WTC11 (cell line): ENCODE measurements at places on chromosomes 16 and 17. TPM values are rescaled to one million over a fixed set of nuclear protein-coding genes. Genes with fewer than 3 reads are reported as not detected.

The SLC16A6 gene
- 0.14 to 0.22 TPM (median 0.16 TPM) in 3 replicates for total RNA-seq

GRCh38 chr16:77652399-77652798 is 69.9 kb upstream of the NUDT7 start:
- H3K4me3 ChIP-seq: no peak overlapping the region
- peaks cover 6% of the 10 kb centered on the region; the same call in 1 of the 2 replicates for H3K36me3 ChIP-seq
- peaks cover 8% of the 10 kb centered on the region for H3K4me1 ChIP-seq
- H3K27ac ChIP-seq: no peak overlapping the region
- H3K27me3 ChIP-seq: no peaks in the 10 kb centered on the region; the same call in 1 of the 2 replicates

GRCh38 chr16:51449441-51449840 is 298.4 kb upstream of the SALL1 start:
- no peaks in the 10 kb centered on the region for H3K36me3 ChIP-seq
- no peaks in the 10 kb centered on the region for H3K27me3 ChIP-seq
- no peak overlapping the region for H3K4me3 ChIP-seq
- DNase-seq: no peak

GRCh38 chr17:30808785-30809286 is 15.7 kb downstream of the CRLF3 start:
- H3K27me3 ChIP-seq: no peaks in the 10 kb centered on the region
- peaks cover 13% of the 10 kb centered on the region for H3K36me3 ChIP-seq
- H3K27ac ChIP-seq: peak overlapping the region; percentile 85
- H3K4me3 ChIP-seq: no peak overlapping the region
- peaks cover 25% of the 10 kb centered on the region for H3K4me1 ChIP-seq
- no peak for DNase-seq

DNA sequence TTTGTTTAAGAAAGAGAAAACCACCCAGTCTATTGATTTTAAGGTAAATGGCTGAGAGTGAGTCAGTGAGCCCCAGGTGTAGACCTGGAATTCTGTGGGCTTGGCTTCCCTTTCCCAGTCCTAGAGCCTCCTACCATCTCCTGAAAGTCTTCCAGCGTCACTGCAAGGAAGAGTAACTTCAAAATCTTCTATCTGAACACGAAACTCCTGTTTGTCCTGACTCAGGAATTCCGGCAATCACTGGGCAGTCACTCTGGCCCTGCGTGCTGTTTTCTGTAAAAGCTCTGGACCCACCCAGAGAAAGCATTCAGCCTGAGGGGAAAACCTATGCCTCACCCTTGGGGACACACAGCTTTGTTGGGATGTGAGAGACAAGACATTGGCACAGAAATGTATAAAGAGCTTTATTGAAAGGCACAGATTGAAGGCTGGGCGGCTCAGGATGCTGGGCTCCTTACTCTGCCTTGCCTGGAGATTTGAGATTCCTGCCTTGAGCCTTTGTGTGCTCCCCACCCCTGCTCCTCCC is 15.9 kb downstream of the MINK1 start:
- DNase-seq: no peak
- H3K4me3 ChIP-seq: 0 out of 2 replicates have a peak overlapping the region, but pooled peaks have one; percentile 10
- H3K4me1 ChIP-seq: peaks cover 62% of the 10 kb centered on the region
- H3K36me3 ChIP-seq: no peaks in the 10 kb centered on the region
- peak overlapping the region; percentile 87 for H3K27ac ChIP-seq

- H3K36me3 ChIP-seq: peaks cover 16% of the 10 kb centered on the region
- no peaks in the 10 kb centered on the region for H3K4me1 ChIP-seq
- no peak overlapping the region for H3K27ac ChIP-seq
These were observed 15.6 kb downstream of the SLFN12 start for GRCh38 chr17:35416659-35417058.

DNA sequence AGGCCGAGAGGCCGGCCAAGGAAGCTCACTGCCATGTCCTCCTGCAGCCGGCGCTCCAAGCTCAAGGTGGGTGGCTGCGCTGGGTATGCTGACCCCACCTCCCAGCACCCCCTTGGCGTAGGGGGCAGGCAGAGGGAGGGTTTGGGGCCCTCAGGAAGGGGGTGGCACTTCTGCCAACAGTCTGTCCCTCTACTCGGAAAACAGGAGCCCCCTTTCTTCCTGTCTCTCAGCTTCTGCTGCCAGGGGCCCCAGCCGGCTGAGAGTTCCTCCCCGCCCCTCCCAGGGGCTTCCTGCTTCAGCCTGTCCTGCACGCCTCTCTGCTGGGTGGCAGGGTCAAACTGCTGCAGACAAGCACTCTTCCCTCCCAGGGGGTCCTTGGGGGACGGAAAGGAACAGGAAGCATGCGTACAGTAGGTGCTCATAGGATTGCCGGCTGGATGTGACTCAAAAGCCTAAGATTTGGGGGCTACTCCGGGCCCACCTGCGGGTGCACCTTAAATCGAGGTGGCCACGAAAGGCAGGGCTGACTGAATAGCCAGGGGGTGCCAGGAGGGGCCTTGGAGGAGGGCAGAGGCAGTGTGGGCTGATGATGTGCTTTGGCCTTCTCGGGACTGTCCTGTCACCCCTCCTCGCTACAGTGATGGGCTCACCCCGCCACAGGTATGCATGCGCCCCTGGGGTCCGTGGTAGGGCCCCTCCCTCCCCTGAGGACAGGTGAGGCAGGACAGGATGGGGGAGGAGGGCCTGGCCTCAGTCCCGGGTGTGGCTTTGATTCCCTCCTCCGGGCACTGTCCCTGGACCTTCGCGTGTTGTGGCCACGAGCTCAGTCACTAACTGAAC is 4.0 kb downstream of the CBX2 start:
- peaks cover 40% of the 10 kb centered on the region for H3K4me1 ChIP-seq
- peak overlapping the region; percentile 71; the same call in 1 of the 2 replicates for H3K27ac ChIP-seq
- H3K27me3 ChIP-seq: peaks cover 7% of the 10 kb centered on the region
- peaks cover 48% of the 10 kb centered on the region for H3K36me3 ChIP-seq

GRCh38 chr16:84889066-84889465 is 69.3 kb downstream of the CRISPLD2 start:
- no peak for DNase-seq
- peaks cover 41% of the 10 kb centered on the region for H3K4me1 ChIP-seq
- H3K27ac ChIP-seq: no peak overlapping the region

GRCh38 chr16:26214581-26215174 is 522.9 kb downstream of the HS3ST4 start:
- no peak for DNase-seq
- H3K36me3 ChIP-seq: peaks cover 4% of the 10 kb centered on the region; the same call in 1 of the 2 replicates
- H3K4me3 ChIP-seq: no peak overlapping the region
- H3K27me3 ChIP-seq: no peaks in the 10 kb centered on the region; the same call in 1 of the 2 replicates
- H3K27ac ChIP-seq: peak overlapping the region; percentile 38; the same call in 1 of the 2 replicates

The FBXW10 gene
- total RNA-seq: not detected in 3 replicates

The DDX28 gene
- 15.2 to 18.3 TPM (median 17.7 TPM) in 3 replicates for total RNA-seq

The KCNJ16 gene
- total RNA-seq: not detected in 3 replicates

GRCh38 chr16:10206215-10206614 is 24.0 kb upstream of the GRIN2A start:
- 0 out of 2 replicates have a peak, but pooled peaks cover 3% of the 10 kb centered on the region for H3K4me1 ChIP-seq
- H3K4me3 ChIP-seq: no peak overlapping the region
- H3K36me3 ChIP-seq: peaks cover 6% of the 10 kb centered on the region; the same call in 1 of the 2 replicates
- no peak for DNase-seq
- no peak overlapping the region for H3K27ac ChIP-seq

The CHP2 gene
- total RNA-seq: 2.1 to 4.7 TPM (median 4.6 TPM) in 3 replicates

GRCh38 chr17:1779571-1780131 is 17.8 kb downstream of the SERPINF1 start:
- H3K27me3 ChIP-seq: no peaks in the 10 kb centered on the region
- no peak for DNase-seq
- no peak overlapping the region for H3K4me3 ChIP-seq
- no peak overlapping the region; the same call in 1 of the 2 replicates for H3K27ac ChIP-seq
- no peaks in the 10 kb centered on the region for H3K4me1 ChIP-seq
- peaks cover 57% of the 10 kb centered on the region for H3K36me3 ChIP-seq

DNA sequence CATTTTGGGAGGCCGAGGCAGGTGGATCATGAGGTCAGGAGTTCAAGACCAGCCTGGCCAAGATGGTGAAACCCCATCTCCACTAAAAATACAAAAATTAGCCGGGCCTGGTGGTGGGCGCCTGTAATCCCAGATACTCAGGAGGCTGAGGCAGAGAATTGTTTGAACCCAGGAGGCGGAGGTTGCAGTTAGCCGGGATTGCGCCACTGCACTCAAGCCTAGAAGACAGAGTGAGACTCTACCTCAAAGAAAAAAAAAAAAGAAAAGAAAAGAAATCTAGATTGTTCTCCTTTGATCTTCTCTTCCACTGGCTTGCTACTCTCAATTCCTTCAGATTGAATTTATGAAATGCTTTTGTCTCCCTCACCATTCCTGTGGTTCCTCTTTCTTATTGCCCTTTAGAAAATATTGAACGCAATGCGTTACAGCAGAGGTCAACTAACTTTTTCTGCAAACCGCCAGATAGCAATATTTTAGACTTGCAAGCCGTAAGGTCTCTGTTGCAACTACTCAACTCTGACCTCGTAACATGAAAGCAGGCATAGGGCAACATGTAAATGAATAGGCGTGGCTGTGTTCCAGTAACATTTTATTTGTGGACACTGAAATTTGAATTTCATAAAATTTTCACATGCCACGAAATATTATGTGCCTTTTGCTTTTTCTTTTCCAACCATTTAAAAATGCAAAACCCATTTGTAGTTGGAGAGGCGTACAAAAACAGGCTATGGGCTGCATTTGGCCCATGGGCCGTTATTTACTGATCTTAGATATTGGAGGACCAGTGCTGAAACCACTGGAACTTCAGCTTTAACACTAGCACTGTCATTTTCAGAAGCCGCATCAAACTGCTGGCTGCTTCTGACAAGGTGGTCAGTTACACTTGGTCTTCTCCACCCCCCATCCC is 24.8 kb downstream of the PITPNC1 start:
- peaks cover 41% of the 10 kb centered on the region for H3K4me1 ChIP-seq
- H3K36me3 ChIP-seq: peaks cover 9% of the 10 kb centered on the region; the same call in 1 of the 2 replicates
- no peak overlapping the region for H3K4me3 ChIP-seq
- no peak for DNase-seq
- no peaks in the 10 kb centered on the region for H3K27me3 ChIP-seq

The RHBDF1 gene
- total RNA-seq: 40.9 to 60.8 TPM (median 44.2 TPM) in 3 replicates

DNA sequence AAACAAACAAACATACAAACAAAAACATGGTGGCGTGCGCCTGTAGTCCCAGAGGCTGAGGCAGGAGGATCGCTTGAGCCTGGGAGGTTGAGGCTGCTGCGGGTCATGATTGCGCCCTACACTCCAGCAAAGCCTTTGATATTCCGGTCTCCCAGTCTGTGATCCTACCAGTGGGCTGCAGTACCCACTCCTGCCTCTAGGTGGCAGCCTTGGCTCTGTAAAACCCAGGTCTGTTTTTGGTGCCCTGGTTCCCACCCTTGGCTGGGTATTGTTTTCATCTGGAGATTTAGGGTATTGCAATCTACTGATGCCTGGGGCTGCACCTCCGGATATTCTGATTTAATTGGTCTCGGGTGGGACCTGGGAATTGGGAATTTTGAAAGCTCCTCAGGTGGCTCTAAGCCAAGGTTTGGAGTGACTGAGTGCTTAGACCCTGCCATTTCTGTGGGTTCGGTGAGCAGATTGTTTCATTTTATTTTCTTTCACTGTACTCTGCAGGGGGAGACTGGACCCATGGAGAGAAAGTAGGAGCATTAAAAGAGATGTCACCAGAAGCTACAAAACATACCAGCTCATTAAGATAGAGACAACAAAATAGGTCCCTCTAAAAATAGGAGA is 40.5 kb downstream of the MYH3 start:
- no peaks in the 10 kb centered on the region for H3K27me3 ChIP-seq
- H3K27ac ChIP-seq: no peak overlapping the region
- H3K36me3 ChIP-seq: no peaks in the 10 kb centered on the region
- peaks cover 14% of the 10 kb centered on the region for H3K4me1 ChIP-seq
- peak; percentile 96 for DNase-seq
- H3K4me3 ChIP-seq: no peak overlapping the region
